ENCODE measurements at places on chromosomes 6 and 20.

- DNase-seq, result no peak
Measured at GRCh38 chr6:163984124-163984936, 569.8 kb downstream of the QKI start.

DNA sequence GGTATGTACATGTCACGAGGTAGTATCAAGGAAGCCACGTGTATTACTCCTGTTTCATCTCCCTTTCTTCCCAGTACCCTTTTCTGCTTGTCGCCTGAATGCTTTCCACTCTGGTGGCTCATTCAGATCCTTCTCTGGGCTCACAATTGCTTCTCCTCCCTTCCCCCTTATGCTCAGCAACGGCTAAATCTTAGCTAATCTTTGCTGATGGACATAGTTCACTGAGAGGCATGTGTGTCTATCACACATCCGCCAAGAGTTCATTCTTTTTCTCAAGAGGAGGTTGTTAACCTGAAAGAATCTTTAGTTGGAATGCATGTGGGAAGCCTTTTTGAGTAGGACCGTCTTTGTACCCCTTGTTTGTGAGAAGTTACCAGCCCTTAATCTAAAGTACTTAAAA is 25.8 kb upstream of the MROH8 start:
- DNase-seq, result no peak

DNA sequence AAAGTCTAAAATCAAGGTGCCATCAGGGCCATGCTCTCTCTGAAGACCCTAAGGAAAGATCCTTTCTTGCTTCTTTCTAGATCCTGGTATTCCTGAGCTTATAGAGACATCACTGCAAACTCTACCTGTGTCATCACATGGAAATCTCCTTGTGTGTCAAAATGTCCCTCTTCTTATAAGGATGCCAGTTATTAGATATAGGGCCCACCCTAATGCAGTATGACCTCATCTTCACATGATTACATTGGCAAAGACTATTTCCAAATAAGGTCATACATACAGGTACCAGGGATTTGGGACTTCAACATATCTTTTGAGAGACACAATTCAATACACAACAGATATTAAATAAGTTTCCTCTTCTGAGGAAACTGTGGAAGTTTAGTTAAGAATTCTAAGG is 123.9 kb downstream of the UNC5CL start:
- DNase-seq, result no peak

GRCh38 chr20:2224368-2224639 is 71.5 kb upstream of the TGM3 start:
- no peak for DNase-seq

GRCh38 chr6:158249340-158249836 is 62.9 kb upstream of the TULP4 start:
- DNase-seq, result no peak

DNA sequence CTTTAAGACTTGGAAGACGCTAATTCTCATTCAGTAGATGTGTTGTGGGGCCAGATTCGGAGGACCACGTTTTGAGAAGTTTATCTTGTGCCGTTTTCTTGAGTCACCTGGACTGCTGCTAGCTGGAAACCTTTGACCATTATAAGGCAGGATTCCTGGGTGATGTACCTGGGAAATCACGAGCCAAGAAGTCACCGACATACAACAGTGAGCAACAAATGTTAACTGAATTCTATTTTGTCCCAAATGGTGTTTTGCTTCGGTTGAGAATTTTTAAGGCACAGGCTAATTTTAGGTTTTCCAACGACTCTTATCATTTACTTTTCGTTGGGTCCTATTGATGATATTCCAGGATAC is 93.4 kb upstream of the BTN3A2 start:
- no peak for DNase-seq

GRCh38 chr20:59850018-59850641 is 83.3 kb downstream of the SYCP2 start:
- DNase-seq, result no peak

DNA sequence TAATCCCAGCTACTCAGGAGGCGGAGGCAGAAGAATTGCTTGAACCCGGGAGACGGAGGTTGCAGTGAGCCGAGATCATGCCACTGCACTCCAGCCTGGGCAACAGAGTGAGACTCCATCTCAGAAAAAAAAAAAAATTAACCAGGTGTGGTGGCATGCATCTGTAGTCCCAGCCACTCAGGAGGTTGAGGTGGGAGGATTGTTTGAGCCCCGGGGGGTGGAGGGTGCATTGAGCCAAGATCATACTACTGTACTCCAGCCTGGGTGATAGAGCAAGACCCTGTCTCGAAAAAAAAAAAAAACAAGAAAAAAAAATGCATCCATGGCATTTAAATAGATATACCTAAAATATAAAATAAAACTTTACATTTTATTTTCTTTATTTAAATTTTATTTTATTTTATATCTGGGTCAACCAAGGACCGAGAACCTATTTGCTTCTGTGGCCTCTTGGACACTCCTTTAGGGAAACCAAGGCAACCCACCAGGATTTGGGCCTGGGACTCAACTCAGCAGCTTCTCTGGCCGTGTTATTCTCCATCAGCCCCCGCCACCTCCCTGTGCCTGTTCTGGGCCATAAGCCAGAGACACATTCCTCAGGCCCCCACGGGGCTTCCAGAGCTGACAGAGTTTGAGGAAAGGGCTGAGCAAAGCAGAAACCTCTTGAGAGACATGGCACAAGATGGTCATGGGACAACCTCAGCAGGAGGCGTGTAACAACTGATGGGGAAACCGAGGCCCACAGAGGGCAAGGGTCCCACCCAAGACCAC is 6.2 kb downstream of the SNTA1 start:
- DNase-seq, result no peak

GRCh38 chr20:57683287-57683686 is 26.5 kb downstream of the PMEPA1 start:
- DNase-seq, result no peak

DNA sequence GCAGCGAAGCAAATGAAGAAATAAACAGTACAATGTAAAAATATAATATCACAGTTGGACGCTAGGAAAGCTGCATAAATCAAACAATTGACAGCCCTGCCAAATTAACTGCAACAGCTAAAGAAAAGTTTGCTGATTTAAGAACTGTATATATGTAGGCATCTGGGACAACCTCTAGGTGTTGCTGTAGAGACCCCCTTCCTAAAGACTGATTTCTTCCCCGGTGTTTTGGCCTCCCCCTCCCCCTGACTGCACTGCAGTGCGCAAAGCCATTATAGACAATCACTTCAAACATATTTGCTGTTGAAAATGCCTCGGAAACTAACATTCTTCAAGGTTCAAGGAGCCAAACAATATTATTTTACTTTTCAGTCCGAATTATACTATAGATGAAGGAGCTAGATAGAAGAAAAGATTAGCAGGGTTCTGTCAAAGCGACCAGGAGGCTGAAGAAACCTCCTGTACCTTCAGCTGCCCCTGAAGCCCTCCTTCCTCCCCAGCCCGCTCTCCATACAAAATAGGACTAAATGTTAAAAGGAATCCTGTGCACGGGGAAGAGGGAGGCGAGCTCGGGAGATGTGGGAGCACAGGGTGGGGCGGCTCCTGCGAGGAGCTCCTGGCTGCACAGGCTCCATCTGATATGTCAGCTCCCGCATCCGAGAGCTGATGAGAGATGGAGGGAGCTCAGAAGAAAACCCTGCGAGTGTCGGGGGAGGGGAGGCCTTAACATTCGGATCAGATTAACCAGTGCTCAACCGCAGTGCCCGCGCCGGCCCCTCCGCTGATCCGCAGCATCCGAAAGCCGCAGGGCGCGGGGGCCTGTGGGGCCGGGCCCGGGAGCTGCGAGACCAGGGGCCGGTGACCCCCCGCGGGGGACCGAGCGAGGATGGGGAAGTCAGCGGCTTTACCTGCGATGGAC is 822 bp downstream of the ELOVL4 start:
- no peak for DNase-seq

GRCh38 chr6:25851961-25852360 is 20.1 kb upstream of the SLC17A1 start:
- DNase-seq, result no peak

GRCh38 chr6:119234457-119234856 is 115.1 kb downstream of the MAN1A1 start:
- no peak for DNase-seq

DNA sequence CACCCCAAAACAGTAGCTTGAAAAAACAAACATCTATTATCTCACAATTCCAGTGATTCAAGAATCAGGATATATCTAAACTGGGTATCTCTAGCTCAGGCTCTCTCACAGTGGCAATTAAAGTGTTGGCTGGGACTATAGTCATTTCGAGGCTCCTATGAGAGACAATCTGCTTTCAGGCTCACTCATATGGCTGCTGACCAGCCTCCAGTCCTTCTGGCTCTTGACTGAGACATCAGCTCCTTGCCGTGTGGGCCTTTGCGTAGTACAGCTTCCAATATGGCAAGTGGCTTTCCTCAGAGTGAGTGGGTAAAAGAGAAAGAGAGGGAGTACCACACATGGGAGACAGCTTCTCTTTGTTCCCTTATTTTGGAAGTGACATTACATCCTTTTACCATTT is 327.2 kb downstream of the CENPW start:
- DNase-seq, result no peak

DNA sequence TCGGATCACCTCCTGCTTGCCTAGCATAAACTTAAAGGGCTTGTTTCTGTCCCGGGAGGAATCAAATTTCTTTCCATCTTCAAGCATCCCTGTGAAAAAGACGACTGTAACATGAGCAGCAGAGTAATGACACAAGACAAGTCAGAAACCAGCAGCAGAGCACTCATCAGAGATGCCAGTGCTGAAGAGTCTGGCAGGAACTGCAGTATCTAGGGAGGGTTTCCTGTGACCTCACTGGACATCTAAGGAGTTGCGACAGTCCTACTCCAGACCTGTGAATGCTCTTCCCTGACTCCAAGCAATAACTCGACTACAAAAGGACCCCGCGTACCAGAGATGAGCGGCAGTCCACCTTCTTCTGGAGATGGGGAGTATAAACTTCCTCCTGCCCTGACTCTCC is 17.3 kb downstream of the FKBP1A start:
- DNase-seq, result no peak

DNA sequence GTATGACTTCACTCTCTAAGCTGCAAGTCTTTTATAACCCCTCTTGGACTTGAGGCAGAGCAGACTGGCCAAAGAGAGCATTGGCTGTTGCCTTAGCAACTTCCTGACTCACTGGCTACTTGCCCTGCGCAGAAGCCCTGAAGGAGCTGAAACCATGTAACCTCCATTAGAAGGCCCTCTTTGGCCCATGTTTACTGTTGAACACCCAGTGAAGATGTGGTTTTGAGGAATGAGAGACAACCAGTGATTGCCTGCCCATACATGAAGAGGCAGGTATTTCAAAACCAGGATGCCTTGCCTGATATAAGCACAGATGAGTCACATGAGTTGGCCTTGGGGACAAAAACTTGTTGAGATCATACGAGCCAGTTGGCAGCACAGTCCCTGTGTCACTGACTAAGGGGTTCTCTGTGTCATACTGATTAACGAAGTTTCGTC is 182.5 kb downstream of the EDN1 start:
- no peak for DNase-seq

GRCh38 chr6:136534268-136534667 is 16.0 kb downstream of the MAP7 start:
- no peak for DNase-seq

DNA sequence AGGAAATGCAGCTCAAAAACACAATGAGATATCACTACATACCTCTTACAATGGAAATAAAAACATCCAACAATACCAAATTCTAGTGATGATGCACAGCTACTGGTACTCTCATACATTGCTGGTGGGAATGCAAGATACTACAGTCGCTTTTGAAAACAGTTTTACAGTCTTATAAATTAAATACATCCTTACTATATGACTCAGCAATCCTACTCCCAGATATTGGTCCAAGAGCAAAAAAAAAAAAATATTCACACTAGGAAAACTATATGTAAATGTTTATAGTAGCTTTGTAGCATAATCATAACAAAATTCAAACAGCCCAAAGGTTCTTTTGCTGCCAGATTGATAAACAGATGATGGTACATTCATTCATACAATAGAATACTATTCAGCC is 217.4 kb upstream of the FAM83B start:
- no peak for DNase-seq

DNA sequence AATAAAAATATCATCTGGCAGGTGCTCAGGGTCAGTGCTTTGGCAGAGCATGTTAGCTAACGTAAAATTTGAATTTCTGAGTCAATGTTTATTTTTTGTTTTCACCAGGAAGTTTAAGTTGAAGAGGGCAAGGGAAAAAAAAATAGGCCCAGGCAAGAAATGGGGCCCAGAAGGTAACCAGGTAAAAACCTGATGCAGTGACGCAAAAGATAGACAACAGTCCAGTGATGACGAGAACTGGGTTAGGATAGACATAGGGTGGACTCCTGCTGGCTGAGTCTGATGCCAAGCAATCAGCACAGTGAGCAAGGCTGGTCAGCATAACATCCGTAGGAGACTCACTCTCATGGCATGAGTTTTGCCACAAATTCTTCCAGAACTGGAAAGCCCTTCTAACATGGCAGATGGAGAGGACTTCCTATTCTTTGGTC is 42.2 kb downstream of the ZHX3 start:
- DNase-seq, result no peak

DNA sequence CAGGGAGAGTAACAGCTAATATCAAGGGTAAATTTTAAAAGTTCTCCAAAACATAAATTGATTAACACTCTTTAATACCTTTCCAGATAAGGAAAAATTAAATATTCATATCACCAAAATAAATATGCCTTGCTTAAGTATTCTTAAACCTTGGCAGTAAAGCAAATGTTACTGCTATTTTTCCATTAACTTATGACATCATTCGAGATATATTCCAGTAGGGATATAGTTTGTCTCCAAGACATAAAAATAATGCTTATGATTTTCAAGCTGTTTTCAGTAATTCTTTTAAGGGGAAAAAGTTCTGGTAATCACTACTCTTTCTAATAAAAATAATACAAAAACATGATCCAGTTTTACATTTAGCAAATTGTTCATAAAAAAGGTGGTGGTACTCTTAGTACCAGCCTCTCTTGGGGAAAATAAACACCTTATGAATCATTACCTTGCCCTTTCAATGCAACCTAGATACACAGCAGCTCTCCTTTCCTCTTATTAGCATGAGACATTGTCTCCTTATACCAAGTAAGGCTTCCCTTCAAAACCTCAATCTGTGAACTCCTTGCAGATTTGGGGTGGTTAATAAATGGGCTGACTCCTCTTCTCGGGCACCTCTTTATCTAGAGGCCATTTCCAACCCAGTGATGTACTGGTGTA is 31.5 kb upstream of the LTV1 start:
- no peak for DNase-seq

GRCh38 chr6:170172392-170172791 is 118.5 kb downstream of the DLL1 start:
- no peak for DNase-seq

- DNase-seq, result no peak
Measured at GRCh38 chr6:29490055-29490454, 2.3 kb upstream of the MAS1L start.
